Stimulated activated CD4-positive, alpha-beta T cell treated with anti-CD3 and anti-CD28 coated beads, Interleukin-4, amount 100 ng/mL, for 1 hour (primary cell): ENCODE measurements at places on chromosomes 3 and 15.

DNA sequence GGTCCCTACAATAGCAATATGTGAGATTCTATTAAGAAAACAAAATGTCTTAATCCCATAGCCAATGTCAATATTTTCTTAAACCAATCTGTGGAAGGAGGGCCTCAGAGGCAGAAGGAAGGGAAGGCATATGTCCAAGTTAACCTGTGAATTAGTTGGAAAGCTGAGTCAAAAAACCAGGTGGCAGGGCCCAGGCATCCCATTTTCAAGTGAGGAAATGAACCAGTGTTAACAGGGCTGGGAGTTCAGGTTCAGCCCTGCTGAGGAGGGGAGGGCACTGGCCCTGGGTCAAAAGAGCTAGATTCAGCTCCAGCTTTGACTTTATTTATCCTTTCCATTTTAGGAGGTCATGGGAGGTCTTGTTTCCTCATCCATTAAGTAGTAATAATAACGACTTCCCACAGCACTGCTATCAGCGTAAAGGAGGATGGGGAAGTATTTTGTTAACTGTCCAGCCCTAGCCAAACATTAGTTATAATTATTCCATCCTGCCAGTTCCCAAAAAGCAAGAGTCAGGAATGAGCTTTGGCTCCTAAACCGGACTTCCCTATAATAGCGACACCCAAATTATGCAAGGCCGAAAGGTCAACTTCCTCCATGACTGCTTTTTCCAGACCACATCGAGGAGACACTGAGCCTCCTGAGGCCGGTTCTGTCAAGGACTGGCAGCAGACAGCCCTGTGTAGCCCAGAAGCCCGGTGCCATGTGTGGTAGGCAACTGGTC lies 3.2 kb downstream of the MASP1 start:
- no peak for DNase-seq

- DNase-seq: no peak
Measured at GRCh38 chr3:72161881-72162595, 377.1 kb upstream of the PROK2 start.

- DNase-seq: no peak
Measured at GRCh38 chr3:119289404-119289770, 4.8 kb upstream of the ARHGAP31 start.

DNA sequence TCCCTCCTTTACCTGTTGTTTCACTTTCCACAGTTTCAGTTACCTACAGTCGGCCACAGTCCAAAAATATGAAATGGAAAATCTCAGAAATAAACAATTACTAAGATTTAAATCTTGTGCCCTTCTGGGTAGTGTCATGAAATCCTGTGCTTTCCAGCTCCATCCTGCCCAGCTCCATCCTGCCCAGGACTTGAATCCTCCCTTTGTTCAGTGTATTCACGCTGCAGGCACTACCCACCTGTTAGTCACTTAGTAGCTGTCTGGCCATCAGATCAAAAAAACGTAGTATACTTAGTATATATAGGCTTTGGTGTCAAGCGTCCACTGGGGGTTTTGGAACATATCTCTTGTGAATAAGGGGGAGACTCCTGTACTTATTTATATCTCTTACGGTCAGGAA lies 329.0 kb upstream of the SEMA6D start:
- no peak for DNase-seq

- DNase-seq: no peak
Measured at GRCh38 chr3:145727476-145727875, 433.5 kb downstream of the PLOD2 start.

- no peak for DNase-seq
Measured at GRCh38 chr3:77707281-77707680, 667.4 kb downstream of the ROBO2 start.

GRCh38 chr15:81375461-81375860 lies 1.4 kb upstream of the TMC3 start:
- DNase-seq: no peak

DNA sequence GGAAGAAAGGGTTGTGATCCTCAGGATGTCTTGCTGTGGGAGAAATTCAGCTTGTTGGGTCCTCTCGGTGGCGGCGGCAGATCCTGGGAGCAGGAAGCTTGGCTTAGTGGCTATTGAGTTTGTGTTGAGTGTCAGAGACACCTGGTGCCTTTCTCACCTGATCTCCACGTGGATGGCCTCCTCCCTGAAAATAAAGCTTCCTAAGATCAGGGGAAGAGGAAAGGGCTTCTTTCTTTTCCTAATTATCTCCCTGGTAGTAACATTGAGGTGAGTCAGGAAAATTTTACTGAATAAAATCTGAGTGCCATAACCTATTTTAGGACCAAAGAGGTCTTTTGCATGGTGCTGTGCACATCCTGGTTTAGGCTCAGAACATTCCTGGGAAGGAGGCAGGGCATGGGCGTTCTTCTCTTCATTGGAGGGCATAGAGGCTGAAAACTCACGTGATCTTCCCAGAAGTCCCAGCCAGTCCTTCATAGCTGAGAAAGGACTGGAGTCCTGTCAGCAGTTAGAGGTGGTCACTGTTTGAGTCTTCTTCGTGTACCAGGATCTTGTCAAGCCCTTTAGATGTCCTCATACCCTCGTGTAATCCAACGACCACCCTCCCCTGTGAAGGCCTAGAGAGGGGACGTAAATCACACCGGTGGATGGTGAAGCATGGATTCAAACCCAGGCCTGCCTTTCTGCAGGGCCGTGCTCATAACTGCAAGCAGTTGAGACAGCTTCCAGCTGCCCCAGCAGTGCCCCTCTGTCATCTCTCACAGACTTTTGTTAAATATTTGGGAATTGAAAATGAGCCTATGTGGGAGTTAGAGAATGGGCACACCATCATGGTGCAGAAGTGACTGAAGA lies 1.1 kb downstream of the CMTM8 start:
- DNase-seq: peak; percentile 7

DNA sequence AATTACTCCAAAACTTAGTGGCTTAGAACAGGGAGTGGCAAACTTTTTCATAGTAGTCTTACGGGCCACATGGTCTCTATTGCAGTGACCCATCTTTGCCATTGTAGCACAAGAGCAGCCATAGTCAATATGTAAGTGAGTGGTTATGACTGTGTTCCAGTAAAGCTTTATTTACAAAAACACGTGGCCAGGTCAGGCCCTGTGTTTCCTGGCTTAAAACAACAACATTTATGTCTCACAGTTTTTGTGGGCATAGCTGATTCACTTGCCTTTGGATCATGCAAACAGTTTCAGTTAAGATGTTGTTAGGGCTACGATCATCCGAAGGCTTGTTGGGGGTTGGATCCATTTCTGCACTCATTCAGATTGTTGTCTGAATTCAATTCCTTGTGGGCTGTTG lies 103.8 kb downstream of the CHCHD6 start:
- DNase-seq: no peak

GRCh38 chr3:111786922-111787321 lies 72.1 kb upstream of the PHLDB2 start:
- DNase-seq: no peak
